ENCODE measurements at places on chromosomes 1 and 21. TPM values are rescaled to one million over a fixed set of nuclear protein-coding genes. Genes with fewer than 3 reads are reported as not detected.
A peak's percentile ranks its signal among the peaks of the same experiment; 100 is the strongest.

- DNase-seq, result no peak
These were observed 161.9 kb downstream of the ZBTB18 start for GRCh38 chr1:244212797-244213475.

Gene DIO1
- not detected for total RNA-seq

DNA sequence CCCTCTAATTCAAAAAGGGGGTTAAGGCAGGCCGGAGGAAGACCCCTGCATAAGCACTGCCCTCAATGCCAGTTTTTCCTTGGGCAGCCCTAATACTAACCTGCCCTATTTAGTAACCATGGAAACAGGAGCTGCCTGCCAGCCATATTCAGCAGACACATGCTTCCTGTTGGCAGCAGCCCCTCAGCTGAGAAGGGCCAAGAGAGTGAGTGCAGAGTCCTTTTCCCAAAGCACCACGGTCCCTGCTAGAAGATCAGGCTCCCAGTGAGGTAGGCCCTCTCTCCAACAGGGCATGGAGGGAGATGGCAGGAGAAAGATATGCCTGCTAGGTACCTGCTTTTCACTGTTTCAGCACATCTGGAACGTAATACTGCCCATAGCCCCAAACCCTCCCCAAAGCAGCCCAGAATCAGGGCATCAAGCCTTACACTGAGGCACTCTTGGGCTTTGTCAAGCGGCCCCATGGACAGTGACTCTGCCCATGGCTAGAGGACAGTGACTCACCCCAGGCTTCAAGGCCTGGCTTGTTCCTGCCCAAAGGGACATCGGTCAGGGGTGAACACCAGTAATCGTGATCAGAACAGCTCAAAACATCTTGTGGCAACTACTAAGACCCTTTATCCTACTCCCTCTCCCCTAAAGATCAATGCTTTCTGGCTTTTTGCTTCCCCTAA, 64.5 kb downstream of the BCAR3 start:
- no peak for DNase-seq

DNA sequence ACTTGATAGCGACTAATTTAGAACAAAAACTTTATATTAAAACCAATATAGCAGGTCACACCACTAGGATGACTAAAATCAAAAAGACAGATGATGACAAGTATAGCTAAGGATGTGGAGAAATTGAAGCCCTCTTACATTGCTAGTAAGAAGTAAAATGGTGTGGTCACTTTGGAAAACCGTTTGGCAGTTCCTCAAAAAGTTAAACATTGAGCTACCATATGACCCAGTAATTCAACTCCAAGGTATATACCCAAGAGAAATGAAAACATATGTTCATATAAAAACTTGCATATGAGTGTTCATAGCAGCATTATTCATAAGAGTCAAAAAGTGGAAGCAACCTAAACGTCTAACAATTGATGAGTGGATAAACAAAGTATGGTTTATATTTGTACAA, 13.0 kb upstream of the SERINC2 start:
- no peak for DNase-seq

GRCh38 chr1:118084400-118084799, 100.6 kb downstream of the SPAG17 start:
- DNase-seq, result no peak

GRCh38 chr1:161033751-161034150, 5.0 kb downstream of the TSTD1 start:
- no peak for DNase-seq

DNA sequence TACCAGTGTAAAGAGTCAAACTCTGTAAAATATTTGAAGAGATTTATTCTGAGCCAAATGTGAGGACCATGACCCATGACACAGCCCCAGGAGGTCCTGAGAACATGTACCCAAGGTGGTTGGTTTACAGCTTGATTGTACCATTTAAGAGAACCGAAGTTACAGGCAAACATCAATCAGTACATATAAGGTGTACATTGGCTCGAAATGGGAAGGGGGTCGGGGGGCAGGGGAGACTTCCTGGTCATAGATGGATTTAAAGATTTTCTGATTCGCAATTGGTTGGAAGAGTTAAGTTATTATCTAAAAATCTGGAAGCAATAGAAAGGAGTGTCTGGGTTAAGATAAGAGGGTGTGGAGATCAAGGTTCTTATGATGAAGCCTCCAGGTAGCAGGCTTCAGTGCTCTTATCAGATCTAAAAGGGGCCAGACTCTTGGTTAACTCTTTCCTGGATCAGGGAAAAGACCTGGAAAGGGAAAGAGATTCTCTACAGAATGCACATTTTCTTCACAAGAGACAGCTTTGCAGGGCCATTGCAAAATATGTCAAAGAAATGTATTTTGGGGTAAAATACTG, 47.5 kb upstream of the NTPCR start:
- DNase-seq, result no peak

- no peak for DNase-seq
These were observed 2.8 kb upstream of the RGS5 start for GRCh38 chr1:163205513-163205912.

- no peak for DNase-seq
These were observed 1.9 kb upstream of the NAV1 start for GRCh38 chr1:201537028-201537427.

DNA sequence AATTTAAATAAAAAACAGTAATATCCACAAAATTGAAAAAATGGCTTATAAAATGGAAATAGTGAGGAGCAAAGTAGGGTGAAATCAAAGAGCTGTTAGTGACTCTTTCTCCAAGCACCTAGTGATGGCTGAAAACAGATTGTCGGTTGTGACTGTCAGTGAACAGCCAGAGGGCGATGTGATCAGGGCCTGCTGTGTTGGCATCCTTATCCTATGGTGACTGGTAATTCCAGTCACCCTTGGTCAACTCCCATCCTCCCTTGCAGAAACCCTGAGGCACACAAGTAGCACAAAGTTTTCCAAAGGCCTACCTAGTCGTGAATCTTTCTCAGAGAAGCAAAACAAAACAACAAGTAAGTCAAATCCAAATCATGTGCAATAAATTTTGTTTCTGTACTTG, 599.8 kb upstream of the CXADR start:
- peak; percentile 23 for DNase-seq

DNA sequence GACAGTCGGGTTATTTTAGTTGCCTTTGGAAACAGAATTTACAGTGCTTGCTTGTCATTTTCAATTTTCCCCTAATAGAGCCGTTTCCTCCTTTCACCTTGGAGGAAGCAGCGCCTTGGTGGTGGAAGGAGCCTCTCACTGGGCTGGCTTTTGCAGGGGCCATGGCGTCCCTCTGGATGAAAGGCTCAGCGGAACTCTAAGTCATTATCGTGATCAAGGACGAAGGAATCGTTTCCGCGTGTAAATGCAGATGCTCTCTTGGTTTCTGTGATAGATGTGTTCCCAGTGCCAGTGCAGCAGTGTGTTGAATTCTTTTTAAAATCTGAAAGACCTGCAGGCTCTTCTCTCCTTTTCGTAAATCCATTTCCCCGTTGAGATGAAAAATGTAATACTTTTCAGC, 126.2 kb upstream of the LMO4 start:
- DNase-seq, result no peak

Gene FCER1G
- 0.34 TPM for total RNA-seq

DNA sequence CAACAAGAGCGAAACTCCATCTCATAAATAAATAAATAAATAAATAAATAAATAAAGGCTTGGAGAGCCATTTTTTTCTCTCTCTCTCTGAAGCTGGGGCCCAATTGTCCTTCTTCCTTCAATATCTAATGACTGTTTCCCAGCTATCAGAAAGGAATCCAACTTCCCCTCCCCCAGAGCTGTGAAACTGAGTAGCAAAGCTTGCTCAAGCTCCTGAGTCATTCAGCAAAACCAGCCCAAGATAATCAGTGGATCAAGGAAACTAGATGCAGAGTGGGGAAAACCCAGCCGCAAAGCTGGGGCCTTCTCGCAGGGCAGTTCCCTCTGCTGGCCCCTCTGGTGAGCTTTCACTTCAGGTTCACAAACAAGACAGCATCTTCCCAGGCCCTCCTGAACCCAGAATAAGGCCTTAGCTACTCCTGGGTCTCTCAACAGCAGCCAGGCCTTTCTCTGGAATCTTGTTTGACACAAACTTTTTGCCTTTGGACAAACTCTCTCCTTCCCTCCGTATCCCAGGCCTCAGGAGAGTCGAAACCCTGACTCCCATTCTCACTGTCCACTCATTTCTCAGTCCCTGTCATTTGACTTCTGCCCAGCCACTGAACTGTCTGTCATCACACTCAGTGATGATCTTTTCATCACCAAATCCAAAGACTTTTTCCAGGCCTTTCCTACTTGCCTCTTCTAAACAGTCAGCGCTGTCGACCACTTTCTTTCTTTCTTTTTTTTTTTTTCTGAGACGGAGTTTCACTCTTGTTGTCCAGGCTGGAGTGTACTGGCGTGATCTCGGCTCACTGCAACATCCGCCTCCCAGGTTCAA, 18.0 kb upstream of the PTP4A2 start:
- peak; percentile 50 for DNase-seq

GRCh38 chr1:13926556-13926955, 226.6 kb downstream of the PRDM2 start:
- DNase-seq, result no peak

- DNase-seq, result no peak
These were observed 1369.4 kb upstream of the PRMT6 start for GRCh38 chr1:105686874-105687690.

- no peak for DNase-seq
These were observed 67.9 kb downstream of the SCMH1 start for GRCh38 chr1:41174170-41174569.
